NCI-H748 treated with DMSO at 0.1 percent for 48 hours (cell line): ENCODE measurements at places on chromosomes 2 and 18.
A peak's percentile ranks its signal among the peaks of the same experiment; 100 is the strongest.

GRCh38 chr18:48540251-48541025 is 1.6 kb downstream of the CTIF start:
- DNase-seq, result no peak

DNA sequence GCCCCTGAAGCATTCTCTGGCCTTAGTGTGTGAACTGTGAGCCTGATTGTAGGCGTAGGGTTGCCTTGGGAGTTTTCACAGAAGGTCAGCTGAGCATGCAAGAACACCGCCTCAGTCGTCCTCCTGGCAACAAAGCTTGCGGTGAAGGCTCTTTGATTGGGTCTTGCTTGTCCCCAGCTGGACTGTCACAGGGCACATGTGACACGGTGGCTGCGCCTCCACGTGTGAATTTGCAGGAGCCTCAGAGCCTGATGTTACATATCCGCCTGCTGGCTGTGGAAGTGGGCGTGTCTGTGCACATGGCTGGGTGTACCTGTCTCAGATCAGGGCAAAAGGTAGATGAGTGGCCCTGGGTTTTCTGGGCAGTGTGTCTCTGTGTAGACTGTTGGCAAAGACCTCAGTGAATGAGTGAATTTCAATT is 228.7 kb downstream of the HAUS1 start:
- no peak for DNase-seq

DNA sequence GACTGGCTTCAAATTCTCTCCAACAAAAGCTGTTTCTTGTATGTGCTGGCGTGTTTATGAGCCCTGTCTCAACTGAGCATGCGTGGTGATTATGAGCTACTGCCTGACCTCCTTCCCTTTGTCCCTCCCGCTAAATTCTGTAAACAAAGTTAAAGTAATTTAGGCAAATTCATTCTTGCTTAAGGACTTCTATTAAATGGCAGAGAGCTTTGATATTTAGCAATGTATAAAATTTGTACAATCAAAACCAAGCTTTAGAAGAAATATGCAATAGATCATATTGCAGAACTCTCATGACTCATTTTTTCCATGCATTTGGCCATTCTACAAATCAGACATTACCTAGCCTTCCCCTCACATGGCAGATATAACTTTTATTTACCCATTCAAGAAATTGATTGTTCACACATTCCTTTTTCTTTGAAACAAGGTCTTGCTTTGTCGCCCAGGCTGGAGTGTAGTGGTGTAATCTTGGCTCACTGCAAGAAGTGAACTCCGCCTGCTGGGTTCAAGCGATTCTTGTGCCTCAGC is 18.2 kb downstream of the IGFBP2 start:
- DNase-seq, result no peak

- DNase-seq, result peak; percentile 9
Observed at GRCh38 chr2:47250586-47251403, 95.7 kb upstream of the STPG4 start.

DNA sequence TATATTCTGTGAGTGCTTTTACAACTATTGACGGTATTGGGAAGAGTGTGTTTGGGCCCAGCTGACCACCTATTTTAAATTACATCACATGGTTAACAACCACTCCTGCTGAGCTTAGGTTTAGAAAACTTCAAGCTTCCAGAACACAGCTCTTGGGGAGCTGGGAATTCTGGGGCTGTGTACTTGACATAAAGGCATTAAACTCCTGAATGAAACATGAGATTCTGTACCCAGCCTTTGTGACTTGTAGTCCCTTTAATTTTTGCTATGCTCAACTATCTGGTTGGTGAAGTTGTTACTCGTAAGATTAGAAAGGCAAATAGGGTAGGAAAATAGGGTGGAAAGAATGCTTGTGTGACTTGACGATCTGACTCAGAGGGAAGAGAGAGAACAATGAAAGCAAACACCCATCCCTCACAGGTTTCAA is 66.9 kb downstream of the LTBP1 start:
- no peak for DNase-seq

- no peak for DNase-seq
Observed at GRCh38 chr2:8437228-8437948, 244.5 kb upstream of the ID2 start.

DNA sequence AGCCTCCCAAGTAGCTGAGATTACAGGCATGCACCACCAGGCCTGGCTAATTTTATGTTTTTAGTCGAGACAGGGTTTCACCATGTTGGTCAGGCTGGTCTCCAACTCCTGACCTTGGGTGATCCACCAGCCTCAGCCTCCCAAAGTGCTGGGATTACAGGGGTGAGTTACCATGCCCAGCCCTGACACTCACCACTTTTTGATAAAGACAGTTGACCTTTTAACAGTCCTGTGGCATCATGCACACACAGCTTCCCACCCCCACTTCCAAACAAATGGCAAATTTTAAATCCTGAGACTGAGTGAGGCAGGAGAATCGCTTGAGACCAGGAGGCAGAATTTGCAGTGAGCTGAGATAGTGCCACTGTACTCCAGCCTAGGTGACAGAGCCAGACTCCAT is 6.2 kb upstream of the DNAJB2 start:
- DNase-seq, result no peak

DNA sequence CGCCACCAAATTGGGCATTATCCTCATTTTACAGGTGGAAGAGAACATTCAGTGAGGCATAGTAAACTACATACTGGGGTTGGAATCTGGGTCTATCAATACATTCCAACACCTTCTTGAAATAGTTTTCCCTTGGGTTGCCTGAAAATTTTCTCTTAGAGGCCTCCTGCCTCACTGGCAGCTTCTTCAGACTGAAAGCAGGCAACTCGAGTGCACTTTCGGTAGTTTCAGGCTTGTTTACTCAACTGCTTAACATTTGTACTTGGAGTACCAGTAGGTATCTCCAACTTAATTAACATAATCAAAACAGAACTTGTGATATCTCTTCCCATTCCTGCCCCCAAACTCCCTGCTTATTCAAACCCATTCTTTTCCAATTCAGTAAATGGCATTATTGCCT is 36.2 kb upstream of the C2orf74 start:
- DNase-seq, result no peak

DNA sequence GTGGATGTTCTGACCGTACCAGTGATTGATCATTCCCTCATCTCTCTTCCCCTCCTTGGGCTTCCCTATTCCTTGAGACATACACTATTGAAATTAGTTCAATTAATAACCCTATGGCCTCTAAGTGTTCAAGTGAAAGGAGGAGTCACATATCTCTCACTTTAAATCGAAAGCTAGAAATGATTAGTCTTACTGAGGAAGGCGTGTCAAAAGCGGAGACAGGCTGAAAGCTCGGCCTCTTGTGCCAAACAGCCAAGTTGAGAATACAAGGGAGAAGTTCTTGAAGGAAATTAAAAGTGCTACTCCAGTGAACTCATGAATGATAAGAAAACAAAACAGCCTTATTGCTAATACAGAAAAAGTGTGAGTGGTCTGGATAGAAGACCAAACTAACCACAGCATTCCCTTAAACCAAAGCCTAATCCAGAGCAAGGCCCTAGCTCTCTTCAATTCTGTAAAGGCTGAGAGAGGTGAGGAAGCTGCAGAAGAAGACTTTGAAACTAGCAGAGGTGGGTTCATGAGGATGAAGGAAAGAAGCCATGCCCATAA is 144.4 kb upstream of the LYPD6 start:
- no peak for DNase-seq

DNA sequence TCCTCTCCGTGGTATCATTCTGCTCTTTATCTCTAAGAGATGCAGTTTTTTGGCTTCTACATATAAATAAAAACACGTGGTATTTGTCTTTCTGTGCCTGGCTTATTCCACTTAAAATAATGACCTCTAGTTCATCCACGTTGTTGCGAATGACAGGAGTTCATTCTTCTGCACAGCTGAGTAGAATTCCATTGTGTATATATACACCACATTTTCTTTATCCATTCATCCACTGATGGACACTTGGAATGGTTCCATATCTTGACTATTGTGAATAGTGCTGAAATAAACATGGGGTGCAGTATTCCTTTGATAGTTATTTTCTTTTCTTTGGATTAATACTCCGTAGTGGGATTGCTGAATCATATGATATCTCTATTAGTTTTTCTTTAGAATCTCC is 262.3 kb downstream of the SOX11 start:
- no peak for DNase-seq

DNA sequence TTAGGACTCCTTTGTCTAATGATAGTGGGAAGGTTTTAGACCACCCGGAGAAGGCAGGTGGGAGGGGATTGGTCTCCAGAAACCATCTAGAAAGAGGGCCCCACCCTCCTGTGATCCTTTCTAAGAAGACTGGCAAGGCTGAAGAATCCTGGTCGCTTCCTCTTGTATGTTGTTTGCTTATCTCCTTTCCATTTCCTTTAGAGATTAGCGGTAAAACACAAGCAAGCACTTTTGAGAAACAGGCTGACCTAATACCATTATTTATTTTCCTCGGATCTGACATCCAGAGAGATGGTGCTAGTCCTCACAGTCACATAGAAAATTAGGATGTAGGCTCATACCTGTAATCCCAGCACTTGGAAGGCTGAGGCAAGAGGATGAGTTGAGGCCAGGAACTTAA is 45.2 kb upstream of the SPRED2 start:
- no peak for DNase-seq

GRCh38 chr18:13614641-13615288 is 111.6 kb downstream of the FAM210A start:
- DNase-seq, result no peak

DNA sequence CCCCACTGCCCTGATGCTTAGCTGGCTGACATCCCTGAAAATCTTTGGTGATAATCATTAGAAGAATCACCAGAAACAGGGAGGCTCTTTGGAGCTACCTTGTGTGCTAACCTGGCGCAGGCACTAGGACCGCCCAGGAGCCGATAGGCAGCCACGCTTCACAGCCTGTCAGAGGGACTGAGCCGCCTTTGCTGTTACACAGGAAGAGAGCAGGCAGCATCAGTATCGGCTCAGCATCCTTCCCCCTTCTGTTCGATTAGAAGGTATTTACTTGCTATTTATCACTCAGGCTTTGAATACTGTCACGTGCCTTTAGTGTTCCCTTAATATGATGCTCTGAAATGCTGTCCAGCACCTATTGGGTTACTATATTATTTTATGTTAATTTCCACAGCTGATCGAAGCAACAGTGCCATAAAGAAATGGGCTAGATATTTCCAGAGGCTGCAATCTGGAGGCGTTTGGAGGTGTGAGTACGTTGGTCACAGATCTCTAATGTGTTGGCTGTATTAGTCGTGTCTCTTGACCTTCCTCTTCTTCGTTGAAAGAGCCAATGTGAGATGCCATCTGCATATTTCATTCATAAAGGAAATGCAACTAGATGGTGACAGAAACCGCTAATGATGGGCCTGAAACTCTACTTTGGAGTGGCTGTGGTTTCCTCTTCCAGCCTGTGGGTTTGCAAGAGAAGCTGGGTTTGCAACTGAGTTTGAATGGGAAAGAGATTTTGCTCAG is 110.4 kb upstream of the RAB27B start:
- no peak for DNase-seq

DNA sequence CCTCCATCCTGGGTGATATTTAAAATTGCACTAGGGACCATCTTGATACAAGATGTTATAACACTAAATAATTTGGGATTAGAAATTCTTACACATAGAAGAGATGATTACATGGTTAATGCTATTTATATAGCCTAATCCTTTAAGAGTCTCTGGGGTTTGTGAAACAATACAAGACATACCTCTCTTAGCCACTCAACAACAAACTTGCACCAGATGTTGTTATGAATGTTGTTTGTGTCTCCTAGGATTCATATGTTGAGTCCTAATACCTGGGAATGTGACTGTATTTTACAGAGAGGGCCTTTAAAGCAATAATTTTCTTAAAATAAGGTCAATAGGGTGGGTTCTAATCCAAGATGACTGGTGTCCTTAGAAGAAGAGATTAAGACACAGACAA is 678.3 kb downstream of the NYAP2 start:
- DNase-seq, result no peak

GRCh38 chr2:43278564-43279220 is 52.3 kb upstream of the ZFP36L2 start:
- DNase-seq, result no peak

DNA sequence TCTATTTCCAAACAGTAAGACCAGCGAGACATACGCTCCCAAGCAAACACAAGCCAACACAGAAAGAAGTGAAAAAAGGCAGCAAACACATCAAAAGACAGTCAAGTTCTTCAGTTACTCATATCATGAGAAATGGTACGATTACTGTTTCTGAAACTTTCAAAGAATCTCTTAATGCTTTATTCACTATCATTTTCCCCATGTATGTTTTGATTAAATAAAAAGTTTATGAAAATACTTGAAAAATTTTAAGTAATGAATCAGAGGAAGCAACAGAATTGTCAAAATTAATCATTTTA is 114.9 kb downstream of the HDAC4 start:
- DNase-seq, result no peak
